Urinary bladder (tissue), 4 donors: ENCODE measurements at places on chromosomes 11 and 22.

- no peak for DNase-seq
Observed at GRCh38 chr22:24423519-24424000, 3.8 kb upstream of the ADORA2A start.

DNA sequence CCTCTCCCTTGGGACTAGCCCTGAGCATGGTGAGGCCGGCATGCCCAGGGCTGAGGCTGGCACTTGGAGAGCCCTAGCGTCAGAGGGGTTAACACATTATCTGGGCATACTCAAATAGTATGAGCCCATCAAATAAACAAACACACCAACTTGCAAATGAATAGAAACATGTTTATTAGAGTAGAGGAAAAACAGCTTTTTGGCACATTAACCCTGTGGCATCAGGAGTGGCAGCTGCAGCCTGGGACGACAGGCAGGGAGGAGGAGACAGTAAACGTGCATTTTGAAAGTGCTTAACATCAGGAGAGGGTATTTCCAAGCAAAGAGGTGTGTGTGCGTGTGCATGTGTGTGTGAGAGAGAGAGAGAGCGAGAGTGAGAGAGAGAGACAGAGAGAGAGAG, 684.9 kb downstream of the NTM start:
- DNase-seq = no peak

DNA sequence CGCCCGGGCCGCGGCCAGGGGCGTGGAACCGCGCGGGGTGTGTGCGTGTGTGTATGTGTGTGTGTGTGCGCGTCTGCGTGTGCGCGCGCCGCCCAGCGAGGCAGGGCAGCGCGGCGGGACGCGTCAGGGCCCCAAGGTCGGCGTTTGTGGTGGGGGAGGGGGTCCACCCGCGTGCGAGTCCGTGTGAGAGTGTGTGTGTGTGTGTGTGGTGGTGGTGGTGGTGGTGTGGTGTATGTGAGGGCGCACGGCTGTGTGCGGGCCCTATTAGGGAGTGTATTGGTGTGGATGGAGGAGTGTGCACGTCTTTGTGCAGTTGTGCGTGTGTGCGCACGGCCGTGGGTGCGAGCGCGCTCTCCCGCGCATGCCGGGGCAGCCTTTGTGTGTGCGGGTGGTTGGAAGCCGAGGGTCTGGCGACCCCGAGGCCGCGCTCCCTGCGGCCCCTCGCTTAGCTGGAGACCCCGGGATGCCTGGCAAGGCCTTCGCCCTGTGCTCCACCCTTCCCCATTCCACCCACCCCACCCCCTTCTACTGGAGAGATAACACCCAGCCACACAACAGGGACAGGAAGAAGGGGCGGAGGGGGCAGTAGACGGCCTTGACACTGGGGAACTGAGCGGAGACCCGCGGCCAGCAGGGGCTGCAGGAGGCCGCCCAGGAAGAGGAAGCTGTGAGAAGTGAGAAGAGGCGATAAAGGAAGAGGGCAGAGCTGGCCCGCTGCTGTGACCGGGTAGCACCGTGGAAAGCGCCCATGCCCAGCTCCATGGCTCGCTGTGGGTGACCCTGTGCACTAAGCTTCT, 528 bp upstream of the ARRB1 start:
- DNase-seq = no peak

DNA sequence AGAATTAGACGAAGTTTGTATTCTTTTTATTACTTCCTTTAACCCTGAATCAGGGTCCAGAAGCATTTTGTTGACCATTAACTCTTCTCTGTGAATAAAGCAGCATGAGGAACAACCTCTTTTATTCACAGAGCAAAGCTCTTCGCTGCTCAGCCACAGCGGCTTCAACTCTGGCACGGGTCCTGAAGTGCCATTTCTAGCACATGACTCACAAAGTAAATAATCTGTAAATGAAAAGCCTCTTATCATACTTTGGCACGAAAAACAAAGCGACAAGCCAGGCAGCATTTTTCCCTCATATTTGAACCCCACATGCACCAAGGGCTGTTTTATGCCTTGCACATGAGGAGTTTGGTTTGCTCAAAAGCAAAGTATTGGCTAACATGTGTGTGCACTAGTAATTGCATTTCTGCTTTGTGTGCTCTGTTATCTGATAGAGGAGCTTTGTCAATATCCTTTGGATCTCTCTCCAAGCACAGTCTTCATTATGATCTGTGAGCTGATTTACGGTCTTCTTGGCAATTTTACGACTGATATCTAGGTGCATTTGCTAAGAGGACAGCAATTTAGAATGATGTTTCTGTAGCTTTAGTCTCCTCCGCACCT, 33.0 kb upstream of the APOBEC3A start:
- DNase-seq = peak; percentile 94

DNA sequence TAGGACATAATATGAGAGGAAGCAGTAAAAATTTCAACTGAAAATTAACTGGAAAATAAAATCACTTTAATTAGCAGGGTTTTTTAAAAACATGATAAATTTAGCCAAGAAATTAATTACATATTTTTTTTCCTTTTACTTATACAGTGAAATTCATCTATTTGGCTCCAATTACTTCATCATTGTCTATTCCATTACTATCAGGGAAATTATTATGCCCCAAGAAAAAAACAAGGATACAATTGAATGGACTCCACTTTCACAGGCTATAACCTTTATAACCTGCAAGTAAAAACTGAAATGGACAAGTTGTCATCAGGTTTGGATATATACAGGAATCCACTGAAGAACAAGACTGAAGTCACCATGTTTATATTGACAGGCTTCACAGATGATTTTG, at the start of gene OR5T3:
OR5T3 (plus strand) TSS at position 301 of the 400 bp plus-strand sequence; CDS start at position 301, 0 bp downstream.
- DNase-seq = no peak

DNA sequence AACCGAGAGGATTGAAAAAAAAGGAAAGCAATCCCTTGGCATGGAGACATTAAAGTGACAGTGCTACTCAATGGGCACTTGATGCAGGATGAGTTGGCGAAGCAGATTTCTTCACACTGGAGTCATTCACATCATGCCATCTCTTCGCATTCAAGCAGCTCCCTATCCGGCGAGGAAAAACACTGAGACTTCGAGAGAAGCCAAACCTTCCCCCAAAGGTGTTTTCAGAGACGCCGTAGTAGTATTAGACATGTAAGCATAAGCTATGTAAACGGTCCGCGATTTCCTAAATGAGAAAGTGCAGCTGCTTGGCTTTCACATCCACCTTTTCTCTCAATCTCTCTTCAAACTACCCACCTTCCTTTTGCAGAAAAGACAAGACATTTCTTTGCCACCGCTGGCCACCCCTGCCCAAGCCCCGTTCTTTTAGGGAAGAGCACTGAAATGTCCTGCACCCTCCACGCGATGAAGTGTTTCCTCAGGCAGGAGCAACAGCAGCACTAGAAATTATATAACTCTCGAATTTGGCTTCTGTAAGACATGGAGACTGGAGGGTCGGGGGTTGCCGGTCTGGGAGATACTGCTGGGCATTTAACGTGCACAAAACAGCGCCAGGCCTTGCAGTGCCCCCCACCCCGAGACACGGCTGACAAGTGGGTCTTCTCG, at the start of gene DLG2:
DLG2 (minus strand) TSS at position 13 of the 666 bp plus-strand sequence.
- DNase-seq = no peak

GRCh38 chr11:59053387-59053786, 32.7 kb upstream of the GLYATL1B start:
- no peak for DNase-seq

DNA sequence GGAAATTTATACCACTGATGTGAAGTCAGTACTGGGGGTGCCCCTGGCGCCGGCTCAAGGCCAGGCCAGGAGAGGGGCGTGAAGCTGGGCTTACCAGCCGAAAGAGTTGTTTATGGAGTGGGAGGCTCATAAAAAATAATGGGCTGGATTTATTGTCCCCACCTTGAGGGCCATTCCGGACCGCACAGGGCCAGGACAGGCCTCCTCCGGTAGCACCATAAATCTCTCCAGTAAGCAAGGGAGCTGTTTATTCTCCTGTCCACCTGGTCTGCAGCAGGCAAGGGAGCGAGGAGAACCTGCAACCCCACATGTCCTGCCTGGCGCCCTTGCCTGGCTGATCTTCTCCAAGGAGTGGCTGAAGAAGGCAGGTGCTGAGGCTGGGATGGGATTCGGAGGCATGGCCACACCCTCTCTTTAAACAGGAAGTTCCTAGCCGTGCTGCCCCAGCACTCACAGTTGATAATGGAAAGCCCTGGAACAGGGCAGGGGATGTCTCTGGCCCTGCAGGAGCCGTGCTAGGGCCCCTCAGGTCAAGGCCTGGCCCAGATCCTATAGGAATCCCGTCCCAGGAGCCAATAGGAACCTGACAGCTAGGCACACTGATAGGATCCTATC, 65.1 kb downstream of the SCUBE1 start:
- no peak for DNase-seq

DNA sequence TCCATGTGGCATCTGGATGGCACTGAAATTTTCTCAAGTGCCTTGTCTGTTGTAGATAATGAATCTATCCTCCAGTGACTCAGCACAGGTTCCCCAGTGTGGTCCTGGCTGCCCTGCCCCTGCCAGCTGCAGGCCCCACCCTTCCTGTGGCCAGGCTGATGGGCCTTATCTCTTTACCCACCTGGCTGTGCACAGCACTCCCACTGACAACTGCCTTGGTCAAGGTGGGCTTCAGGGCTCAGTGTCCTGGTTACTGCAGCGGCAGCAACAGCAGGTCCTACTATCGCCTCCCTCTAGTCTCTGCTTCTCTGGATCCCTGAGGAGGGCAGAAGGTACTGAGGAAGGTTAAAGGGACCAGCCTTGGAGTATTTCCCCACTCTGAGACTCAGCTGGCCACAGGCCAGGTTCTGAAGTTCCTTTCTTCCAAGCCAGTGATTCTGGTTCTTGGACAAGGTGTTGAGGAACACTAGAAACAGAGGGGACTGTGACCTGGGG, 3.1 kb downstream of the HMBS start:
- DNase-seq = no peak
